Fibroblast of villous mesenchyme (primary cell): ENCODE measurements at places on chromosomes 4 and X. TPM values are rescaled to one million over a fixed set of nuclear protein-coding genes. Genes with fewer than 3 reads are reported as not detected.

ZNF185 gene
- 2.9 and 3.9 TPM in 2 replicates for total RNA-seq

HPSE gene
- total RNA-seq = under 0.01 and 0.43 TPM in 2 replicates

GRCh38 chrX:40960041-40960440 lies 125.2 kb upstream of the USP9X start:
- no peak for DNase-seq

- DNase-seq = peak; percentile 3
Measured at GRCh38 chrX:121260596-121261240, 213.3 kb downstream of the GLUD2 start.

GRCh38 chr4:83348074-83348473 lies 13.4 kb upstream of the HPSE start:
- no peak for DNase-seq

DNA sequence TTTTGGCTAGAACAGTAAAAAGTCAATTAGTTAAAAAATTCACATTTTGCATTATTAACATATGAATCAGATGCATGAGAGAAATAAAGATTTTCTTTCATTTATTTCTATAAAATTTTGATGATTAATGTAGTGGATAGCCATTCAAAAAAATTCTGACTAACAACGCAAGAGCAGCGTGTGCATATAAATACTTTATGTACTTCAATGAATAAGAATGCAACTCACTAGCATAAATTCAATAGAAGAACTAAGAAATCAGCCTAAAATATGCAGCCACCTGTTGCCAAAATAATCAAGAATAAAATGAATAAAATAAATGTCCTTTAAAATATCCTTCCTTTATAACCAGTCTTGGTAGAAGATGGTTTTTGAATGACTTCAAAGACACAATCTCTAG lies 471.9 kb downstream of the PDGFC start:
- no peak for DNase-seq

DNA sequence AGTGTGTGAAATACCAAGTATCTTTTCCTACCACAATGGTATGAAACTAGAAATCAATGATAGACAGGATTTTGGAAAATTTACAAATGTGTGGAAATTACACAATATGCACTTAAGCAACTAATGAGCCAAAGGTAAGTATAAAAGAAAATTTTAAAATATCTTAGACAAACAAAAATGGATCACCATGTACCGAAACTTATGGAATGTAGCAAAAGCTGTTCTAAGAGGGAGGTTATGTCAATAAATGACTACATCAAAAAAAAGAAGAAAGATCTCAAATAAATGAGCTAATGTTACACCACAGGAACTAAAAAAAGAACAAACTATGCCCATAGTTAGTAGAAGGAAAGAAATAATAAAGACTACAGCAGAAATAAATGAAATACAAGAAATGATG lies 1084.1 kb downstream of the TECRL start:
- DNase-seq = no peak

DNA sequence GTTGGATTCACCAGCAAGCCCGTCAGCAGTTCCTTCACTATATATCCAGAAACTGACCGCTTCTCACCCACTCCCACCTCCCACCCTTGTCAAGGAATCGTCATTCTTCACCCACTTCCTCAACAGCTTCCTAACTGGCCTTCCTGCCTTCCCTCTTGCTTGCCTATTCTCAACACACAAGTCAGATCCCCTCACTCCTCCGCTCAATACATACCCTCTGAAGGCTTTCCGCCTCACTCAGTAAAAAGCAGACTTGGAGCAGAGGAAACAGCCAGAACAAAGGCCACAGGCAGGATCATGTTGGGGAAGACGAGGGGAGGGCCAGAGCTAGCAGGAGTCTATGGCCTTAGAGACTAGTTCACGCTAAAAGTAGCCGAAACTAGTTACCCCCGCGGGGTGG lies 23.7 kb downstream of the RWDD4 start:
- DNase-seq = no peak
